ENCODE measurements at places on chromosomes 4 and X. TPM values are rescaled to one million over a fixed set of nuclear protein-coding genes. Genes with fewer than 3 reads are reported as not detected.

DNA sequence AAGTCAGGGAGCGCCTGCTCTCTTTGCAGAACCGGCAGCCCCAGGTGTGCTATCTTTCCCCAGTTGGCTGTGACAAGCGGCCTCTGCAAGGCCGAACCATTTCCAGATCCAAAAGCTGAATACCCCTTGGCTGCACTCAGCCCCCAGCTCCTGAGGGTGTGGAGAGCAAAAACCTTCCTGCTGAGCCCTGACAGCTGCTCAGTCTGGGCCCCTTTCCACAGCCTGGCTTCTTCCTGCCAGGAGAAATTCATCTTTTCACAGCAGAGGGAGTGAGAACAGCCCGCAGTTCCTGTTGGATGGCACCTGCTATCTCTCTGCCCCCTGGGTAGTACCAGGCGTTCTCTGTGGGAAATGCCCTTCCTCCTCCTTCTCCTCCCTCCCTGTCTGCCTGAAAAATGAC is 78.4 kb downstream of the DRD5 start:
- H3K36me3 ChIP-seq, result no peaks in the 10 kb centered on the region
- H3K4me3 ChIP-seq, result no peak overlapping the region
- DNase-seq, result no peak
- H3K4me1 ChIP-seq, result no peaks in the 10 kb centered on the region
- H3K27ac ChIP-seq, result no peak overlapping the region

DNA sequence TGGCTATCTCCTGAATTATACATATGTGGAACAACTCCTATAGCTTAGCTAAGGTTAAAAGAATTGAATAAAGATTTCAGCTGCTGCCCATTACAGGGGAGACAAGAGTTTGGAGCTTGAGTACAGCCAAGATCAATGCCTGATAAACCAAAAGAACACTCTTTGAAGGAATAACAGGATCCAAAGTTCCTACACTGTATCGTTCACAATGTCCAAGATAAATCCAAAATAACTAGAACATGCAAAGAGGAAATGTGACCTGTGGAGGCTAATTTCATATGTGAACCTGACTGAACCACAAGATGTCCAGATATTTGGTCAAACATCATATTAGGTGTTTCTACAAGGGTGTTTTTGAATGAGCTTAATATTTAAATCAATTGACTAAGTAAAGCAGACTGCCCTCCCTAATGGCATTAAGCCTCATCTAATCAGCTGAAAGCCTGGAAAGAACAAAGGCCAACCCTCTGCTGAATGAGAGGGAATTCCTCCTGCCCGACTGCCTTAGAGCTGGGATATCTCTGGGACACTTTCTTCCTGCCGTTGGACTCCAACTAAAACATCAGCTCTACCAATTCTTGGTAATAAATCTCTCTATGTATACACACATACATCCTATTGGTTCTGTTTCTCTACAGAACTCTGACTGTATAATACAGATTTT is 19.2 kb downstream of the RFC1 start:
- no peak overlapping the region for H3K27ac ChIP-seq
- no peaks in the 10 kb centered on the region for H3K27me3 ChIP-seq
- no peak for DNase-seq
- no peaks in the 10 kb centered on the region for H3K36me3 ChIP-seq
- no peaks in the 10 kb centered on the region for H3K4me1 ChIP-seq

GRCh38 chr4:174672276-174672675 is 150.0 kb upstream of the HPGD start:
- no peak overlapping the region for H3K27ac ChIP-seq
- H3K27me3 ChIP-seq, result no peaks in the 10 kb centered on the region
- no peak overlapping the region for H3K4me3 ChIP-seq
- H3K4me1 ChIP-seq, result no peaks in the 10 kb centered on the region
- no peak for DNase-seq

DNA sequence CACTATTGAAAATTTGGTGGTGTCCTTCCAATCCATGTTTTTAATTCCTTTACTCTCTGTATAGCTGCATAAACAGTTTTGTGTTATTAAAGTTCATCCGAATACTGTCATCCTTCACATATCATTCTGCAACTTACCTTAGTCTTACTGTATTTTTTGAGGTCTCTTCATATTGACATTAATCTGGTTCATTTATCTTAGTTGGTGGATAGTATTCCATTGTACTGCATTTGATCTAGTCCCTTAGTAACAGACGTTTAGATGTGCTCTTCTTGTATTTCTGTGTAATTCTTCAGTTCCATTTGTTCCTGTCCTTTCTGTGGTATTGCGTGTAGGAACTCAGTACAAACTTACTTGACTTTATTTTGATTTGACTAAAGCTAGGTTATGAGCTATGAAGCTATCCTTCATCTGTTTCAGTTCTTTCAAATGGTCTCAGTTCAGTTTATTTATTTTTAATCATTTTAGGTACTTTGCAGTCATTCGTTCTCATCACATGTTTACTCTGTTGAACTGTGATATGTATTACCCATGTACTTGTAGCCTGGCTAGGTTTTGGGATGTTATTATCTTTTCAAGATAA is 41.3 kb downstream of the RAPGEF2 start:
- H3K27me3 ChIP-seq, result no peaks in the 10 kb centered on the region
- H3K36me3 ChIP-seq, result no peaks in the 10 kb centered on the region
- no peak for DNase-seq
- H3K27ac ChIP-seq, result no peak overlapping the region

GRCh38 chr4:119750771-119751170 is 122.2 kb upstream of the PDE5A start:
- H3K36me3 ChIP-seq, result no peaks in the 10 kb centered on the region
- no peak for DNase-seq
- H3K27ac ChIP-seq, result no peak overlapping the region
- no peak overlapping the region for H3K4me3 ChIP-seq
- H3K4me1 ChIP-seq, result no peaks in the 10 kb centered on the region

GRCh38 chr4:165839615-165840333 is 33.3 kb upstream of the TLL1 start:
- DNase-seq, result no peak
- no peaks in the 10 kb centered on the region for H3K27me3 ChIP-seq
- H3K4me3 ChIP-seq, result no peak overlapping the region

DNA sequence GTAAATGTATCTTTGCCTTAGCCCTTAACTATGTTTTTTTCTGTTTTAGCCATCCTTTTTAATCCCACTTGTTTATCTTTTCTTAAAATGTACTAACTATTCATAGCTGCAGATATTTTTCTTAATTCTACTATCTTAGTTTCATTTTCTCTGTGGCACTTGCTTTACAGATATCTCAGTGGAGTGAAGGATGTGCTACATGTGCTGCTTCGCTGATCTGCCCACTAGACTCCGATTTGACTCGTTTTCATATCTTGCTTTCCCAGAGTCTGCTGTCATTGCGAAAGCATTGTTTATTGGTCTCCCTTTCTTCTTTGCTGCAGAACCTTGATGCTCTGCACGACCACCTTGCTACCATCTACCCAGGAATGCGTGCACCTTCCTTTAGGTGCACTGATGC is 30.6 kb downstream of the GUCY1B1 start:
- H3K27me3 ChIP-seq, result no peaks in the 10 kb centered on the region
- no peaks in the 10 kb centered on the region for H3K4me1 ChIP-seq
- no peak for DNase-seq
- H3K4me3 ChIP-seq, result no peak overlapping the region
- no peak overlapping the region for H3K27ac ChIP-seq
- H3K36me3 ChIP-seq, result no peaks in the 10 kb centered on the region

The FGFBP1 gene
- total RNA-seq, result not detected

The ASB11 gene
- not detected for total RNA-seq

The PAGE2 gene
- total RNA-seq, result 31.4 TPM

The H2BW2 gene
- total RNA-seq, result 1.7 TPM

The FOXR2 gene
- total RNA-seq, result 5.6 TPM

The PDLIM3 gene
- total RNA-seq, result 29.8 TPM

The ZNF330 gene
- 22.8 TPM for total RNA-seq

Measured in testis (tissue), 5 donors.